Cardiac atrium fibroblast (primary cell): ENCODE measurements at places on chromosomes 12 and 14. TPM values are rescaled to one million over a fixed set of nuclear protein-coding genes. Genes with fewer than 3 reads are reported as not detected.

The KCNA5 gene
- not detected in 2 replicates for total RNA-seq

The REM2 gene
- not detected in 2 replicates for total RNA-seq

The EXOC5 gene
- 24.6 and 48.9 TPM in 2 replicates for total RNA-seq

The SCNN1A gene
- under 0.01 and 2.6 TPM in 2 replicates for total RNA-seq

The RECQL gene
- 40.4 and 54.6 TPM in 2 replicates for total RNA-seq

The ELK3 gene
- total RNA-seq = 15.5 and 15.7 TPM in 2 replicates

The SAMD15 gene
- 1.1 TPM in 2 replicates for total RNA-seq

The ADAM20 gene
- total RNA-seq = under 0.01 TPM in 1 of 2 replicates, not detected in the other

The HSPB8 gene
- 9.7 and 27.7 TPM in 2 replicates for total RNA-seq

The SYNDIG1L gene
- not detected in 2 replicates for total RNA-seq

The GPRC5D gene
- not detected in 2 replicates for total RNA-seq

The KRT83 gene
- not detected in 2 replicates for total RNA-seq

The KLRC4 gene
- total RNA-seq = not detected in 2 replicates

The NPAS3 gene
- 0.18 TPM in 1 of 2 replicates, not detected in the other for total RNA-seq

The FITM1 gene
- 0.32 TPM in 1 of 2 replicates, not detected in the other for total RNA-seq
